ENCODE measurements at places on chromosomes 3 and 15.

DNA sequence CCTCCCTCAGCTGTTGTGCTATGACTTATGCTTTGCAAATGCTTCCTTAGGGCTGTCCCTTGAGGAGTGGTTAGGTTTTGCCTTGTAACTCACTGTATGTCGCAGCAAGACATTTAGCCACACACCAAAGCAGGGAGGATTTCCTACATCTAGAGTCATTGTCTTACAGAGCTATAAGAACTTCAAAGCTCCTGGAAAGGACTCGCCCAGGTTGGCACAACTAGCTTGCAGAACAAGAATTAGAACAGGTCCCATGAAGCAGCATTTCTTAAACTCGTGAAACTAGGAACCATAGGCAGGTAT is 19.4 kb upstream of the ACAP2 start:
- DNase-seq: no peak

DNA sequence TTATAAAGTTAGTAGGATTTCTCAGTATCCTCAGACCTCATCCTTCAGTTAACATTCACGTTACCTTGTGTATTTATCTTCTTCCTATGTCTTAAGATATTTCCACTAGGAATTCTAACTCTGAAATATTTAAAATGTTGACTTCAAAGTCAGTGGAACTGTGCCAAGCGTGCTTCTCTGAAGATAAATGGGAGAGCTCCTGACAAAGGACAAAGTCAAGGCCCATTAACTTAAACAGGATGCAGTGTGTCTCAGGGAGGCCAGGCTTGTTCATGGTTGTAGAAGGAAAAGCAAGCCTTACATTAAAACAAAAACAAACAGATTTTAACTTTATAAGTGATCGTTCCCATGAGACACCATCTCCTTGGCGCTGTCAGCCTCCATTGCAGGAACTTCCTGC is 41.5 kb downstream of the ABHD17C start:
- DNase-seq: no peak

DNA sequence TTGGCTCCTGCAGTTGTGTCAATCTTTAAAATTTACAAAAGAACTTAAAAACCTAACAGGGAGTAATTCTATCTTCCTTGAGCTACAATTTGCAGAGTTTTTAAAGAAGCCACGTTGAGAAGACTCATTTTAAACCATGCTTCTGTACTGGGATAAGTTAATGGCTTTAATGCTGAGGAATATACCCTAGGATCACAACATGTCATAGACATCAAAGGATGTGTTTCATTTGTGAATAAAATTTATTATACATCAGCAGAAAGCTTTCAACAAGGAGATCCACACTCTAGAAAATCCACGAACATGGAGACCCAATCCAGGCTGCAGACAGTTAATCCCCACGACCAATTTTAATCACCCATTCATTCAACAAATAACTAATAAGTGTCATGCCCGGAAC is 297.2 kb downstream of the MAGI1 start:
- DNase-seq: no peak

GRCh38 chr15:90203922-90204321 is 2.8 kb downstream of the SEMA4B start:
- DNase-seq: no peak

DNA sequence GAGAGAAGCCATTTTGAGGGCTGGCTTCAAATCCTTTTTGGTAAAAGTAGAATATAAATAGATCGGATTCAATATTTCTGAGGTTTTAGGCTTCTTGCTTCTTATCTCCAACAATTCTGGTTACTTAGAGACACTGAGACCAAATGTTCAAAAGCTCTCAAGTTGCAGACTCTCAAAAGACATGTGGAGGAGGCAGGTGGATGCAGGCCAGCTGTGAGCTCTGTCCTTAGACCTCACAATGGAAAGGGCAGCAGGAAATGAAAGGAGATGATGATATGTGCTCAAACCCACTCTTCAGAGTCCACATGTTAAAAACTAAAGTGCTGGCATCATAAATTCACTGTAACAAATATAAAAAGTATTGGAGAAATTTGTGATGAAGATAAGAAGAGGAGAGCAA is 424.9 kb upstream of the ALCAM start:
- no peak for DNase-seq

DNA sequence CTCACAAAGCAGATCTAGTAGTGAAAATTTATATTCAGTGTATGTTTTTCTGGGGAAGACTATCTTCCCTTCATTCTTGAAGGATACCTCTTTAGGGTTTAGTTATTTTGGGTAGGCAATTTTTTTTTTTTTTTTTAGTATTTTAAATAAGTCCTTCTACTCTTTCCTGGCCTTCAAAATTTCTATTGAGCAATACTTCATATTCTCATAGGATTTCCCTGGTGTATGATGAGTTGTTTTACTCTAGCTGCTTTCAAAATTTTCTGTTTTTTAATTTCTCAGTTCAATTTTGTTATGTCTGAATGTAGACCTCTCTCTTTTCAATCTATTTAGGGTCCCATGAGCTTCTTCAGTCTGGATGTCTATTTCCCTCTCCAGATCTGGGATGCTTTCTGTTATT is 74.3 kb upstream of the PLSCR4 start:
- no peak for DNase-seq

- DNase-seq: no peak
These were observed 81.5 kb upstream of the NTRK3 start for GRCh38 chr15:88337993-88338392.

GRCh38 chr3:32420126-32421038 is 28.7 kb downstream of the CMTM7 start:
- DNase-seq: no peak

GRCh38 chr15:28974142-28974541 is 88.4 kb downstream of the APBA2 start:
- DNase-seq: peak; percentile 33

DNA sequence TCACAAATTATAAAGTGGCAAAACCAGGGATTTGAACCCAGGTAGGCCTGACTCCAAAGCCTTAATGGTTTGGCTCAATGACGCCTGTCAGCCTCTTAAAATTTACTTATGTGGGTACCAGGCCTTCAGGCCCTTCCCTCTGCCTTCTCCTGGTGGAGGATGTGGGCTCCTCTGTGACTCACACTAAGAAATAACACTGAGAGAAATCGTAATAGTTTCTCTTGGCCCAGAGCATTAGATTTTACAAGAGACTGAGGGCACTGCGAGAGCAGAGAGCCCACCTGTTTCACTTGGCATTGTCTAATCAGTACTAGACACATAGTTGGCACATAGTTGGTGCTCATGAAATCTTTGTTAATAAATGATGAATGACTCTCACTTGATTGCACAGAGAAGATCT is 505.2 kb downstream of the SHQ1 start:
- no peak for DNase-seq

DNA sequence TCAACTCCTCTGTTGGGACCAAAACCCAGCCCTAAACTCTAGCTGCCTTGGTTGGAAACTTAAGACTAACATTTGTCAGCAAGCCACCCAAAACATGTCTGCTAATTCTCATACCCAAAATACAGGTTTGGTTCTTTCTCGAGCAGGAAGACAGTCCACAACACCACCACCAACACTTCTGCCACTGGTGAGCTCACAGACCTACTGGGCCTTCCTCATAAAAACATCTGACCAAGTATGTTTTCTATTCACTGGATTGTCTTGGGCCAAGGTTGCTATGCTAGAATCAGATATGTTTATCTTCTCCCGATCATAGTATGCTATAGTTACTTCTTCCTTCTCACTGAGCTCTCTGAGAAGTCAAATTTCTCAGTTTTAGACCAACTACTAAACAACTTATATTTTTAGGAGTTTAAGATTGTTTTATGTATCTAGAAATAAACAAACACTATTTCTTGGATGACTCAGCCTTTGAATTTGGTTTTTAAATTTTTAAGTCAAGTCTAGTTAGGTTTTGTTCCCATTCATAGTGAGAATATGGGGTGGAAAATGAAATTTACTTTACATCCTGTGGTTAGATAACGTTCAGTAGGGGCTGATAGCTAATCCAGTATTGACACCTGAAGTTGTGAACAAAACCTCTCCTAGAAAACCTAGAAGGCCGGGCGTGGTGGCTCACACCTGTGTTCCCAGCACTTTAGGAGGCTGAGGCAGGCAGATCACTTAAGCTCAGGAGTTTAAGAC is 360.5 kb downstream of the RSL24D1 start:
- no peak for DNase-seq

- DNase-seq: no peak
These were observed 29.2 kb upstream of the SV2B start for GRCh38 chr15:91070872-91071271.

GRCh38 chr15:89329329-89330084 is 5.1 kb downstream of the POLG start:
- no peak for DNase-seq

DNA sequence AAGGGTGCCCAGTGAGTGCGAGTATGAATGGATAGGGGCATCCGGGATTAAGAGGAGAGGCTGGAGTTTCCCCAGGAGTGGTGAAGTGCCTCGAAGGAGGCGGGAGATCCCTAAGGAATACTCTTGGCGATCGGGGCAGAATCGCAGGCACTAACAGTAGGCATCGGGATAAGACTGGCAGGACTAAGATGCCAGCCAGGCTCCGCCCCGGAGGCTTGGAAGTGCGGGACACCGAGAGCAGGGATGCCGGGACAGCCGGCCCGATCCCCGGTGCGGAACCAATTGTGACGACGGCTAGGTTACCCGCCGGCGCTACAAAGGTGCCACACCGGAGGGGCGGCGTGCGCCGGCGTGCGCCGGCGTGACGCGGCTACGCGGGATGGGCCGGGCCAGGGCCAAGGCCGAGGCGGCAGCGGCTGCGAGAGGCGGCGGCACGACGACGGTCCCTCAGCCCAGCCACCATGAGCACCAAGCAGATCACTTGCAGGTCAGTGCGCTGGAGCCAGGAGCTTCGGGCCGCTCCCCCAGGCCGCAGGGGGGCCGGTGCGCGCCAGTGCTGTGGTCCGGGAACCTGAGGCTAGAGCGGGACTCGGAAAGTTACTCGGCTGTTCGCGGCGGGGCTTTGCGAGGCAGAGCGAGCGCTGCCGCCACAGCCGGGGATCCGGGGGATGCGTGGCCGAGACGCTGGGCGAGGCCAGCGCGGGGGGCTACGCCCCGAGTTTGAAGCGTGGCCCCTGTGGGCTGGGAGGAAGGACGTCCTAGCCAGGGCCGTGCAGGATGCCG is at the start of gene MKRN2:
MKRN2 (plus strand) TSS at position 398 of the 783 bp plus-strand sequence; CDS start at position 462, 64 bp downstream.
- peak; percentile 77 for DNase-seq

- no peak for DNase-seq
These were observed 491.6 kb upstream of the TPRG1 start for GRCh38 chr3:188680189-188680588.

DNA sequence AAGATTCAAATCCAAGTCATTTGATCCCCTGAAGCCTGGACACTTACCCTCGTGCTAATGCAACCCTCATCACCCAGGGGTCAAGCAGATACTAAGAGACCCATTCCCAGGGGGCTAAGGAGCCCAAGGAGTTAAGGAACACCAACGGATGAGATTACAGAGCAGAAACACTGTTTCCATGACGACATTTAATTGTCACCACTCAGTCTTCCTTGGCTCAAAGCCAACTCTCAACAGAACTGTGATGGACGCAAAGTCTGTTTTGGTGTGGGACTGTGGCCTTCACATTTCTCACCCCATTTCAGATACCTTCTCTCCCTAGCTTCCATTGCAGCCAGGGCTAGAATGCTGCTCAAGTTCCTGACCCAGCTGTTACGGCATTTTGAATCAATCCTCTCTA is 383.5 kb upstream of the WNT5A start:
- no peak for DNase-seq

DNA sequence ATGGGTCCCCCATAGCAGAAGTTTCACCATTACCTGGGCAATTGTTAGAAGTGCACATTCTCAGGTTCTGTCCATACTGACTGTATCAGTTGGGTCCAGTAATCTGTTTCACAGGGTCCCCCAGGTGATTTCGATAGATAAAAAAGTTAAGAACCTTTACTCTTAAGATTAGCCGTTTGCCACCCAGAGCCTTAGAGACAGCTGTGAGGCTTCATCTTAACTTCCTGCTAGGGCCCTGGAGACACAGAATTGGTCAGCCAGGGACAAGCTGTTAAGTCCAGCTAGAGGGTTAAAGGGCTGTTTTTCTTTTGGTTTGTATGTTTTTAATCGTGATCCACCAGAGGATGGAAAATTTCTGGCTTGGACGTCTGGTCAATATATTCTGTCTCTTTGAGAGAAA is 6.7 kb downstream of the FAM162A start:
- no peak for DNase-seq

DNA sequence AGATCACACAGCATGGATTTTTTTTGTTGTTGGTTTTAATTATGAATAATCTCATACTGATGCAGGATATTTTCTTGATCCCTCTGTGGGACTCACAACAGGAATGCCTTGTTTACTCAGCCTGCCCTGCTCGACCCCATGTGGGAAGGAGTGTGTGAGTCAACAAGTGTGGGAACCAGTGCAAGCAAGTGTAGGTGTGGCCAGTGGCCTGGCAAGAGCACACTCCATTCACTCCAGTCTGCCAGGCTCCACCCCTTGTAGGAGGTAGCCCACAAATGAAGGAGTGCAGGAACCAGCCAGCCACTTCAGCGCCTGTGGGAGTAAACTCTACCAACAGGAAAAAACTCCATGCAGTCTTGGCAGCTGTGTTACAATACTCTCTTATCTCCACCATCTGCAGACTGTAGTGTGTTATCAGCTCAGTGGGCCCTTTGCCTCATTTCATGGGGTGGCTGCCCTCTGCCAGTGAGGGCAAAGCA is 393.6 kb downstream of the OTOL1 start:
- no peak for DNase-seq

DNA sequence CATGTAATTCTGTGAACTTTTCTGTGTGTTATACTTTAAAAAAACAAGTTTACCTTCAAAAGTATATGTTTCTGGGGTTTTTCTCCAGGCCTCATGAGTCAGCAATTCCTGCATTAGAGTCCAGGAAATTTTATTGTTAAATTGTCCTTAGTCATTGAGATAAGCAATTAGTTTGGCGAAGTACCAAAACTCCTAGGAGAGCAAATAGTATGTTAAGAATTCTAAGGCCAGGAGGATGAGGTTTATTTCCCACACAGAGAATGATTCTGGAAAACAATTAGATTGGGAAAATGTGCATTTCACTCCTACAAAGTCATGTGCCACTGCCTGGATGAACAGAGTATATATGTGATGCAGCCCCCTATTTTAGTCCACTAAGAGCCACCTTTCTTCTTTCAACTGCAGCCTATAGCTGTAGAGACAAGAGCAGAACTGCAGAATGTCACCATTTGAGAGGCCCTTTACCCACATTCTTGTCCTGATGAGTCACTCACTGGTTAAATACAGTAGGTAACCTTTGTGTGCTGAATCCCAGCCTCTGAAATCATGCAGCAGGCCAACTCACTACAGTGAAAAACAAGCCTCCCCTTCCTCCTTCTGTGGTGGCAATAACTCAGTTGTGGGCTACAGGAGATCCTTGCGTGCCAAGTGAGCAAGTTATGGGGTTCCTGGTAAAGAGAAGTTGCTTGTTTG is 452.8 kb upstream of the THBS1 start:
- DNase-seq: no peak

All from stimulated activated CD8-positive, alpha-beta memory T cell treated with anti-CD3 and anti-CD28 coated beads, Interleukin-7, amount 100 ng/mL, for 1 hour (primary cell).